RWPE1 (cell line): ENCODE measurements at places on chromosomes 1 and 21.

GRCh38 chr1:220970311-220970710, 91.1 kb downstream of the HLX start:
- no peak for DNase-seq

DNA sequence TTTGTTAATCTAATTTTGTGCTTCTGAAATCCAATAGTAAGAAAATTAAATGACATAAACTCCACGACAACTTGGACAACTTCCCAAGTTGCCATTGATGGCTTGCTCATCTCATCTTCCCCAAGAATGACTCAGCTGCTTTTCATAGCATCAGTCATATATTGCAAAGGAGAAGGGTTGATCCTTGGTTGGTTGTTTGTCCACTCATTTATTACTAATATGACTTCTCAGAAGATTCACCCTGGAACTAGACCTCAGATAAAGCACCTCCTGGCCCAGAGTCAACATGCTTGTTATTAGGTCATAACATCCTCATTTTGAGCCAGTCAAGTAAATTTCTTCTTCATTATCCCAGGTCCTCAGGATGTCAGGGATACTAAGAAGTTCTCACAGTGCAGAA, 2.3 kb upstream of the LCE3D start:
- DNase-seq: peak; percentile 62

DNA sequence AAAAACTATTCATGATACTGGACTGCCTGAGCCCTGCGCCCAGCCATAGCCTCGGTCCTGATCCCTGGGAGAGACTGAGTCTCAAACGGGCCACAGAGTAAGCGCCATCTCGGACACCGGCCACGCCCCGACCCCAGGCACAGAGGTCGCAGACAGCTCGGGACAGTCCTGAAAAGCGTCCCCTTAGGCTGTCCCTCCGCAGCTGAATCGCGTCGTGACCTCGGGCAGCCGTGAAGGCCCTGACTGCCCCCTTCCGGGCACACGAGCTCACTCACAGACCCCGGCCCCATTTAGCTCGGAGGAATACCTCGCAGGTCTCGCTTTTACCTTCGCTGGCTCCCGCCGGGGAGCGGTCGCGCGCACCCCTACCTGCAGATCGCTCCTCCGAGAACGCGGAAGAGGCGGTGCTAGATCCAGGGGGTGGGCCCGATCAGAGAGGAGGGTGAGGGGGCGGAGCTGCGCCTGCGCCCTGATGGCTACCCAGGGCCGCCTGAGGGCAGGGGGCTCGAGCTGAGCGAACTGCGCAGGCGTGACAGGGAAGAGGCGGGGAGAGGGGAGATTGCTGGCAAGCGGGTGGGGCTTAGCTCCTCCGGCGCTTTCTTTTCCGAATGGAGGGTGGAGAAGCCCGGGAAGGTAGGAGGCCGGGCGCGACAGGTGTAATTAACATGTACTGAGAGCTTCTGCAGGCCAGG, at the start of gene MKNK1:
Gene MKNK1 (minus strand): TSS at position 411 of the 692 bp plus-strand sequence. CDS start 20,941 bp downstream, outside the sequence.
- DNase-seq: peak; percentile 100

GRCh38 chr21:27725916-27726315, 759.0 kb upstream of the ADAMTS5 start:
- DNase-seq: no peak

DNA sequence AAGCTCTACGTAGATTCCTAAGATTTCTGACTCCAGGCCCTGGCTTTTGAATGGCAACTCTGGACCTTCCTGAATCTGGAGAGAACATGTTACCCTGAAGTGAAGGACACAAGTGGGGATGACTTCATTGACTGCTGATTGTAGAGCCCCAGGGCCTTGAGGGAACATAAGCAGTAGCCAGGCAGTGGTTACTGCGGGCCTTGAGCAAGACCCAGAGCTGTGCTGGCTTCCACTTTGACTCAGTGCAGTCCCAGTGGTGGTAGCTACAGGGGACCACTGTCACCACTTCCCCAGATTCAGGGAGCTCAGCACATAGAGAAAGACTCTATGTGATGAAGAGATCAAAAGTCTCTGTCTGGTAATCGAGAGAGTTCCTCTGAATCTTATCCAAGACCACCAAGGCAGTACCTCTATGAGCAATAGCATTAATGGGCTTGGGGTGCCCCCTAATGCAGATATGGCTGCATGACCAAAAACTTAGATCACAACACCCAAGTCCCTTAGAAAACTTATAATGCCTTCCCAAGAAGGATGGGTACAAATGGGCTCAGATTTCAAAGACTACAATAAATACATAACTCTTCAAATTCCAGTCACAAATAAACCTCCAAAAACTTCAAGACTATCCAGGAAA, 1278.3 kb downstream of the AMY1C start:
- no peak for DNase-seq

DNA sequence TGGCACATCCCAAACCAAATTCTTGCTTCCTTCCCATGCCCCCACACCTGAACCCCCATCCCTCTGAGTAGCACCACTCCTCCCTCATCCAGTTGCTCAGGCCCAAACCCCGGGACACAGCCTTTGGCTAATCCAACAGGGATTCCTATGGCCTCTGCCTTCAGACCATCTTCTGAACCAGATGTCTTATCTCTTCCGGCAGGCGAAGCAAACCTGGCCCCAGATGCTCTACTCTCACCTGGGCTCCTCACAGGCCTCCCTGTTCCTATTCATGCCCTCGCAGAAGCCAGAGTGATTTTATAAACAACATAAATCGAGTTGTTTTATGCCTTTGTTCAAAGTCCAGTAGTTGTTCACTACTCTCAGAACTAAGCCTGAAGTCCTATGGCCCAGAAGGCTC, 12.5 kb upstream of the KCNA2 start:
- DNase-seq: no peak

- no peak for DNase-seq
These were observed 60.5 kb downstream of the NEGR1 start for GRCh38 chr1:72221811-72222210.

DNA sequence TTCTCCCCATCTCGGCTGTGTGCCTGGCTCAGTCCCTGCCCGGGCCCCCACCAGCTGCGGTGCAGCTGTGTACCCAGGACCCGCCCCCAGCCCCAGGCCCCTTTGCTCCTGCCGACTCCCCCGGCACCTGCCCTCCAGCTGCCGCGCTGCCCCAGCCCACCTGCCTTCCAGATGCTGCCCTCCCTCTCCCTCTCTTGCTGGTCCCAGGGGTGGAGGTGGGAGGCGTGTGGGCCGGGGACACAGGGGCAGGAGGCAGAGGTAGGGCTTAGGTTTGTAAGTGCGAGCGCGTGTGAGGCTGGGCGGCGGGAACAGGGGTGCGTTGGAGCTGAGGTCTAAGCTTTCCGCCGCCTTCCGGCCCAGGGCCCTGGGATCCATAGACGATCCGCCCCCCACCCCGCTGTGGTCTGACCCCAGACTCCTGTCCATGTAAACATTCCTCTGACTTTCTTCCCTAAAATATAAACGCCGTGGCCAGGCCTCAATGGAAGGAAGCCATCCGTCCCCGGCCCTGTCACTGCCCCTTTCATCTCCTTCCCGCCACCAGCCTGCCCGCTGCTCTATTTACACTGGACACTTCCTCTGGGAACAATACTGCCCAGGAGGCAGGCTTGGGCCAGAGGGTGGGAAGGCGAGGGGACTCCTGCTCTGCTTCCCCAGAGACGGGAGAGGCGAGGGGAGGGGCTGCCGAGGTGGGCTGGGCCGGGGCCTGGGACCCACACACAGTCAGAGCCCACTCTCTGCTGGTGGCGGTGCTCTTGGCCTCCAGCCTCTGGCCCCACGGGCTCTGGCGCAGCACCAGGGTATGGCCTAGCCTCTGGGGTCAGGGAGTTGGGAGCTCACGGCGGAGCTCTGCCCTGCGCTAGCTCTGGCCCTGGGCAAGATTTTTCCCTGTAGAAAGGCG, 128.3 kb downstream of the CASZ1 start:
- DNase-seq: no peak

DNA sequence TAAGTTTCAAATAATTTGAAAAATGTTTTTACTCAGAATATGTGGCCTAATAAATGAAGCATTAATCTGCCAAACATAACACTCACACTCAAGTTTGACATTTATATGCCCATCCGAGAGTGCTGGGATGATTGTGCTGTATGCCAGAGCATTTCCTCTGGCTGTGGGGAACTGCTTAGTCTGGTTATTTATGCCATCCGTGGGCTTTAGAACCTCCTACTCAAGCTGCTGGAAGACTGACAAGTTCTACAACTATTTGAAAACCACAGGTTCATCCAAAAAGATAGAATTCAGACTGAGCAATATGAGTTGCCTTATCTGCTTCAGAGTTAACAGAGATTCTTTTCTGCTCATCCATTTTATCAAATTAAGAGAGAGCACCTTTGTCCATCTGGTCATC, 25.9 kb downstream of the PCNX2 start:
- no peak for DNase-seq

DNA sequence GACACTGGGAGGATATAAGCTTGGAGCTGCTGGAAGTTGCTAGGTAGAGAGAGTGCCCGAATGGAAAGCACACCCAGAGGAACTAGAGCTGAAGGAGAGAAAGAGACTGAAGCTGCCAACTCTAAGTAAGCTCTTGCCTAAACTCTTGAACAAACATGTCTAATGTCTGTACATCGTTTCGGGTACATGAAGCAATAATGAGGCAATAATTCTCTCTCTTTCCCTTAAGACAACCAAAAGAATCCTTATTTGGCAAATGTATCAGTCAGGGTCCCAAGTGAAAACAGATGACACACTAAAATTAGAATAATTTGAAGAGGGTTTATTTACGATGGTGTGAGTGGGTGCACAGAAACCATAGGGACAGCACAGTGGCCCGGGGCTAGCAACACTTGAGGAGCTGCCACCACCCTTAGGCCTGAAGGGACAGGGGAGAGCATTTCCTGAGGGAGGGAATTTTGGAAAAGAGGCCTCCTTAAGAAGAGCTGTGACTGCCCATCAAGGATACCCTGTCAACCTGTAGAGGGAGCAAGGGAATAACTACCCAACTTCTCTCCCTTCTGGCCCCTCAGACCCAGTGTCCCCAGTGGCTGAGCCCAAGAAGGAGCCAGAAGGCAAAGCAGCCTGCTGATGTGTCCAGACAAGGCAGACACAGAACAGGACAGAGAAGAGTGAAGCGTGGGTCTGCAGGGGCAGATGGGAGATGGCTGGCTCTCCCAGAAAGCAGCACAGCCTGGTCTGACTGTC, 36.1 kb upstream of the KHDRBS1 start:
- DNase-seq: peak; percentile 22
